LoVo (cell line): ENCODE measurements at places on chromosomes 5 and 9.
A peak's percentile ranks its signal among the peaks of the same experiment; 100 is the strongest.

DNA sequence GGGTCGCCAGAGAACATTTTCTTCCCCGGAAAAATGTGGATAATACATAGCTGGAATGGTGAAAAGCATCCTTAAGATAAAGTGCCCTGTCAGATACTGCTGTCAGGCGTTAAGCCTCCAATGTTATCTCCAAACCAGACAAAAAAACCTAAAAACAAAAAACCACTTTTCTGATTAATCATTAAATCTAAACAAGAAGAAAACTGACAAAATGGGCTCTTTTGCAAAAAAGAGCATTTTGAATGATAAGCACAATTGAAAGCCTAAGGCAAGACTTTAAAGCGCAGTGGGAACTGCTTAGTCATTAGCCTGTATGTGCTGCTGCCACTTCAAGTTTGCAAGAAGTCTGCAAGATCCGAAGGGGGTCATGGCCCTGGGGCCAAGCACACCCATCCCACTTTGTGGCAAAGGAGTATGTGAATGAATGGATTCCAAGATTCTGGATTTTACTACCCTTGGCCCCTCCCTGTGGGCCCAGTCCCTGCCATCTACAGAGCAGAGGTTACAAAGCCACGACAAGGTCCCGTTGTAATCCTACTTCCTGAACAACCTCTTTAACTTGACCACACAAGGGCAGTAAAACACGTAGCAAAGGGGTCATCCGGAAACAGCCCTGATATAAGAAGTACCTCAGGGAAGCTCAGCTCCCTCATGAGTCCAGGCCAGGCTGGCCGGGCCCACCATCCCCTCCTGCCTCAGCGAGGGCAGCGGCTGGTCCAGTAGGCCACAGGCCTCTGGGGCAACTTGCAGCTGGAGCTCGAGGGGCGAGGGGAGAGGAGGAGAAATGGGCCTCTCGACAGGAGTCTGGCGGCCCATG lies 29.7 kb downstream of the SHB start:
- peak; percentile 76 for DNase-seq

- peak; percentile 47 for DNase-seq
These were observed 1157.9 kb downstream of the TAF11L14 start for GRCh38 chr5:18792145-18792544.

GRCh38 chr5:77210091-77210963 lies at the start of gene PDE8B:
PDE8B (plus strand) TSS chr5:77210680; CDS start chr5:77210926, 246 bp downstream.
- DNase-seq, result no peak

DNA sequence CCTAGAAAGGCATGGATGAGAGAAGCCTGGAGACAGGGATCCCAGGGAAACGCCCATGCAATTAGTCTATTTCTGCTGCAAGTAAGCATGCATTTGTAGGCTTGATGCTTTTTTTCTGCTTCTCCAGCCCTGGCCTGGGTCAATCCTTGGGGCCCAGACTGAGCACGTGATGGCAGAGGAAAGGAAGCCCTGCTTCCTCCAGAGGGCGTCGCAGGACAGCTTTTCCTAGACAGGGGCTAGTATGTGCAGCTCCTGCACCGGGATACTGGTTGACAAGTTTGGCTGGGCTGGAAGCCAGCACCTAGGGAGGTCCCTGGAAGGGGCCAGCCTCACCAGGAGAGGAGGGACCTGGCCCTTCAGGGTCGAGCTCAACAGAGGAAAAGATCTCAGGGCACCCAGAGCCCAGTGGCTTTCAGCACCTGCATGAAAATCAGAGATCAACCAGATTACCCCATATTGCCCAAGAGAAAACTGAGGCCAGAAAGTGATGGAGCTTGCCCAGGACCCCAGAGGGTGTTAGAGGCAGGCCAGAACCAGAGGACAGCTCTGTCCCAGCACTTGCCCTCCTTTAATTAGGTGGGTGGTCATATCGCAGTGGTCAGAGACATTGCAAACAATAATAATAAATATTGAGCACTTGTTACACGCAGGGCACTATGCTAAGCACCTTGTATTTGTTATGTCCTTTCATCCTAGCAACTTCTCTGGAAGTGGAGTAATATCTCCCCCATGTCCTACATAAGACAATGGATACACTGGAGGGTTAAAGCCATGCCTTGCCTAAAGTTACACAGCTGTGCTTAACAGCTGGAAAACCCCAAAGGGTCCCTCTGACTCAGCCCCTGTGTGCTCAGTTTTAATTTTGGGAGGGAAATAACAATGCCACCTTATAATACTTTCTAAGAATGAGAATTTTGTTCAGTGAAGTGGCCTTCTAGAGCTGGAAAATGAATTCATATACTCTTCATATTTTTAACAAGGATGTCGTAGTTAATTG lies 67.1 kb downstream of the KLF4 start:
- DNase-seq, result peak; percentile 68

GRCh38 chr5:33850100-33850594 lies 41.6 kb downstream of the ADAMTS12 start:
- DNase-seq, result no peak

GRCh38 chr5:142222225-142222865 lies 102.5 kb downstream of the SPRY4 start:
- no peak for DNase-seq

DNA sequence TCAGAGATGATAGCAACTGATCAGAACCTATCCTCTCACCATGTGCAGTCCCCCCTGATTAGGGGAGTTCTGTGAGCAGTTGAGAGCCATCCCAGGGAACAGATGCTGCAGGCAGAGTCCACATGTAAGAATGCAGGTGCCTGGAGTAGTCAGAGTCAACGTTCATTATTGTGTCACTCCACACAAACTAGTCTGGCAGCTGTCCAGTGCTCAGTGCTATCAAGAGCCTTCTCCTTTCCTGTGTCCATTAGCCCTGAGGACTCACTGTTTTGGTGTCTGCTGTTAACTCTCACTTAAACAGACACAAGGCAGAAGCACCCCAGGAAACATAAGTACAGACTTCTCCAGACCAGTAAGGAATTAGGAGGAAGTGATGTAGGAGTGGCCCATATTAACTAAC lies 2.5 kb downstream of the SH3TC2 start:
- DNase-seq, result peak; percentile 73

DNA sequence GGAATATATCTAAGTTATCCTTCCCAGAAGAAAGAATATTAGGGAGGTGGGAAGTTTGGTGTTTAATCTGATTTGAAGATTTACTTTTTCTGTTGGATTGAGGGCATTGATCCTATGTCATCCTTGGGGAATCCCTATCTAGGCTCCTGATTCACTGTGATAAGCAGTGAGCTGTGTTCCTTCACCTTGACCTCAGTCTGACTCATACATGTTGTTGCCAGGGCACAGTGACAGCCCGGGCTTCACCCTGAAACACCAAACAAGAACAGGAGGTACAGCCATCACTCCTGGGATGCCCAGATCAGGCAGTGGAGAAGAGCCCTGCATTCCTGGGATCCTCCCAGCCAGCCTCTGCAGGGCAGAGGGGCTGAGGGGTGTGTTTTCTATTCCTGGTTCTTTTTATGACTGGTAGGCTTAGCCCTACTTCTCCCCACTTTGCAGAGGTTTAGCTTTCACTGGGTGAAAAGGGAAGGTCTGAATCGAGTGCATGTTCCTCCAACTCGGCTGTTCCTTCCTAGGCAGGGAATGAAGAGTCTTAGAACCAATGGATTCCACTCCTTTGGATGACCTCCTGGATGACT lies 3.1 kb upstream of the FAM53C start:
- DNase-seq, result no peak

GRCh38 chr5:109903061-109903460 lies 213.3 kb downstream of the MAN2A1 start:
- DNase-seq, result no peak

GRCh38 chr9:85142968-85143367 lies 473.4 kb downstream of the NTRK2 start:
- DNase-seq, result no peak

DNA sequence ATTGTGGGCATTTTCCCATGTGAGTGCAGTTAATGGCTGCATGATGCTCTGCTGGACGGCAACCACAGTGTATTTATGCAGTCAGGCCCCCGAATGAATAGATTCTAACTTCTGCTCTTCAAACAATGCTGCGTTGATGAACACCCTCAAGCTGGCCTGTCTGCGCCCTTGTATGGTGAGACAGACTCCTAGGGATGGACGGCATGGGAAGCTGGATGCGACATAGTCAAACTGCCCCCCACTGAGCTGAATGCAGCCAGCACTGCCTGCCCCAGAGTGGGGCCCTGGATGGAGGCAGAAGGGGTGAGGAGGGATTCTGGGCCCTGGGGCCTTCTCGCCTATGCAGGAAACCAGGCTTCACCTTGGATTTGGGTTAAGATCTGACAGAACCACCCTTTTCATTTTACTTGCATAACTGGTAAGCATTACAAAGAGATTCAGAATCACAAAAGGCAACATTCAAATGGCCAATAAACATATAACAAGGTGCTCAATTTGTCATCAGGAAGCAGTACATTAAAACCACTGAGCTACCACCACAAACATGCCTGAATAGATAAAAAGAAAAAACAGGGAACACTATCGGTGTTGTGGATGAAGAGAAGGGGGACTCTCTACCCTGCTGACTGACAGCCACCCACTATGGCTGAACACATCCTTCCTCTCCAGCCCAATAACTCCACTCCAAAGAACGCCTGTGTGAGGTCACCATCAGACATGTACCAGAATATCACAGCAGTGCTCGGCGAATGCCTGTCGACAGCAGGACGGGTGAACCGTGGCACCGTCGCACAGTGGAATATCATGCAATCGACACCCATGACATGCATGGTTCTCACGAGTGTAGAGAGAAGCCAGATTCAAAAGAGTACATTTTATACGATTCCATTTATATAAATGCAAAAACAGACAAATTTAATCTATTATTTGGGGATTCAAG lies 79.1 kb downstream of the RAPGEF1 start:
- DNase-seq, result no peak

- no peak for DNase-seq
These were observed 136.1 kb upstream of the RUSC2 start for GRCh38 chr9:35353731-35354365.

DNA sequence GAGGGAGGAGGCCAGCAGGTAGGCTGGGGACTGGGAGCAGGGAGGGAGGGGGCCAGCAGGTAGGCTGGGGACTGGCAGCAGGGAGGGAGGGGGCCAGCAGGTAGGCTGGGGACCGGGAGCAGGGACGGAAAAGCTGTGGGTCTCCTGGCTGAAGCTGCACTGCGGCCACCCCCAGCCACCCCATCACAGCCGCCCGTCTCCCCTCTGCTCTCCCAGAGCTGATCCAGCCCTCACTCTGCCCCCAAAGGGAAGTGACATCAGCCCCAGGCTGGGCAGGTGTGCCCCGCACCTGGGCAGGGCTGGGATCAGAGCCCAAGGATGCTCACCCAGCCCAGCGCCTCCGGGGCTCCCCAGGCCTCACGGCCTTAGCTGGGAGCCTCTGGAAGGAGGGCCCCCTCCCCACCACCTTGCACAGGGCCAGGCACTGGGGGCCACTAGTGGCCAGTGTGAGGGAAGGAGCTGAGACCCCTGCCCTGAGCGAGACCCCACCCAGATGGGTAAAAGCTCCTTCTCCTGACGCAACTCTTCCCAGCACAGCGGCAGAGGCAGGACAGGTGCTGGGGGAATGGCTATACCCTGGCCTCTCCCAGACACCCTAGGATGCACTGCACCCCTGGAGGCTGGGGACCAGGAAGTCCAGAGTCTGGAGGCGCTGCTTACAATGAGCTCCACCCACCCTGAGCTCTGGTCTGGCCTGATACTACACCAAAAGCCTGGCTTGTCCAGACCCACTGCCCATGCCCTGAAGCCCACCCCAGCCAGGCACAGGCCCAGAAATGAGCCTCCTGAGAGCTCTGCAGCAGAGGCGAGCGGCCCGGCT lies 11.6 kb downstream of the AGPAT2 start:
- DNase-seq, result no peak

- no peak for DNase-seq
These were observed 51.2 kb upstream of the ROR2 start for GRCh38 chr9:92001244-92001643.

DNA sequence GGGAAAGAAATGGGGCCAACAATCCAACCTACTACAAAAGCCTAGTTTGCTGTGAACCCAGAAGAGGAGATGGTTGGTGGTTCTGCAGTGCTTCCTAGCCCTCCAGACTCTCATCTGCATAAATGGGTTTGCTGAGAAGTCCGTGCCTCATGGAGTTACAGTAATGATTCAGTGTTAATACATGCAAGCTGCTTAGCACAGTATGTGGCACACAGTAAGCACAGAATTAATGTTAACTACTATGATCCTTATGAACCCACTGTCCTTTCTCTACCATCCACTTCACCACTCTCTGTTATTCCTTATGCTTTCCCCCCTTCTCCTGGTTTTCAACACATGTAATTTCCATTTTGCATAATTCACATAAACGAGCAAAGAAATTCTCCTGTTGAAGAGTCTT lies 100.0 kb downstream of the ACTBL2 start:
- DNase-seq, result no peak

- DNase-seq, result no peak
These were observed 126.7 kb downstream of the PRKACG start for GRCh38 chr9:68887232-68887631.

DNA sequence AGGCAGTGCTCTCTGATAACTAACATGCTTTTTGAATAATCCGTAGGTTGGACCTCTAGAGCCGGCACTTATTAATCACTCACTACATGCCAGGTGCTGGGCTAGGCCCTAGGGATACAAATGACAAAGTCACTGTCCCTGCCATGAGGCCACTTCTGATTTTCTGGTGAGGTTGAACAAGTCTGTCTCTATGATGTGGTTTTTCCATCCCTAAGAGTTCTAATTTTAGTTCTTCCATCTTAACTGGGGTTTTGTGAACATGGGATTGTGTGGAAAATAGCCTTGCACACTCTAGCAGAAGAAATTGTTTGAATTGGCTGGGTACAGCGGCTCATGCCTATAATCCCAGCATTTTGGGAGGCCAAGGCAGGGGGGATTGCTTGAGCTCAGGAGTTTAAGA lies 64.6 kb downstream of the IL31RA start:
- DNase-seq, result no peak

DNA sequence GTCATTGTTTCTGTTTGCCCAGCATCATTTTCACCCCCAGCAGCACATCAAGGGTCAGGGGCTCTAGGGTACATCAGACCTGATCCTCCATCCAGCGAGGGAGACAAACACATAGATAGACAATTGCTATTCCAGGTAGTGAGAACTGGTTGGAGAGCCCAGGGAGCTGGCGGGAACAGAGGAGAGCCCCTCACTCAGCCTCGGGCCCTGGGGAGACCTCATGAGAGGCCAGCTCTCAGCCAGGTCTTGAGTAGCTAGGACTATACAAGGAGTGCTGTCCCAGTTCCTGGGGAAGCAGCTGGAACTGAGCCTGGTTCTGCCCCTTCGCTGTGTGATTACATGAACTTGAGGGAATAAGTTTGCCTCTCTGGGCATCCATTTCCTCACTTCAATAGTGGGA lies 80.3 kb downstream of the HRH2 start:
- DNase-seq, result no peak

DNA sequence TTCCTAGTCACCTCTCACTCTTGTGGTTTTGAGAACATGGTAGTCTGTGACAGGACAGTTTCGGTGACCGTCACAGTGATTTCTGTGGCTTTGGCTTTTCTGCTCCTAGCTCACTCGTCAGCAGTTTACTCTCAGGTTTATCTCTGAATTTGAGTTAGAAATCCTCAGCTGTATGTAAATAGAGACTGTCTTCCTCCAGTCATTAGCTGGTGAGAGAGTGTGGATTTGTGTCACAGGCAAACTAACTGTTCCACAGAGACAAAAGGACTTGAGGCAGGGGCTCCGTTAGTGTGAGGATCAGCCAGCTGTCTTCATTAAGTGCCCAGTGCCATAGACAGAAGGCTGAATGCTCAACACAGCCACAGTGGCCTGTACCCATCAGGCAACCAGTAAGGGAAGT lies 131.4 kb downstream of the CD180 start:
- no peak for DNase-seq
